ENCODE measurements at places on chromosomes 13 and 19.
A peak's percentile ranks its signal among the peaks of the same experiment; 100 is the strongest.

DNA sequence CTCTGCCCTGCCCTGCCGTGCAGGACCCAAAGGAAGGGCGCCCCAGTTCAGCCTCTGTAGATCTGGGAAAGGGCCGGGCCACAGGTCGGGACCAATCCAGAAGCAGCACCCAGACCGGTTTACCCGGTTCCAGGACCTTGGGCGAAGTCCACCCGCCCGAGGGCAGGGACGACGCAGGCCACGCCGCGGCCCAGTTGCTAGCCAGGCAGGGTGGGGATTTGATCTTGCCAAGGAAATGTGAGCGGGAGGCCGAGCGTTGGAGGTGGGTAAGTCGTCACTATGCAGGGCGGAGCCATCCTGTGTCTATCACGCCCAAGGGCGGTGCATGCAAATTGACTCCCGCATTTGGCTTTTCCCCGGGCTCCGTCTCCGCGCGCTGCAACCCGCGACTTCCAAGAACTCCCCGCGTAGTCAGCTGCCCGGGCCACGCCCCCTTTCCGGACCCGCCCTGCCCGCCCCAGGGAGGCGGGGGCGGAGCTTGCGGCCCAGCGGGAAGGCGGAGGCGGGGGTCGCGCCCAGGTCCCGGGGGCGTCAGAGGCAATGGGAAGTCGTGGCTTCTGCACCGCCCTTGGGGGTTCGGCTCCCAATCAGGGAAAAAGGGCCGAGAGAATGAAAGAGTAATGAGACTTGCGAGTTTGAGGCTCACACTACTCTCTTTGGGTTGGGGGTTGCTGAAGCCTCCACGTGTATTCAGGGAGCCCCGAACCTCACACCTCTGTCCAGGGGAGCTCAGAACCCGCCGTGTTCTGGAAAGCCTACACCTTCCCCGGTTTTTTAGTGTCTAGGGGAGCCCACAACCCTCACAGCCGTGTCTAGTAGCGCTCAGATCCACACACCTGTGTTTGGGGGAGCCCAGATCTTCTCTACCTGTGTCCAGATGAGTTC lies 12.8 kb downstream of the IER2 start:
- no peaks in the 10 kb centered on the region for H3K36me3 ChIP-seq
- peak; percentile 97 for DNase-seq
- H3K4me3 ChIP-seq = peak overlapping the region; percentile 59
- H3K4me1 ChIP-seq = peaks cover 67% of the 10 kb centered on the region

DNA sequence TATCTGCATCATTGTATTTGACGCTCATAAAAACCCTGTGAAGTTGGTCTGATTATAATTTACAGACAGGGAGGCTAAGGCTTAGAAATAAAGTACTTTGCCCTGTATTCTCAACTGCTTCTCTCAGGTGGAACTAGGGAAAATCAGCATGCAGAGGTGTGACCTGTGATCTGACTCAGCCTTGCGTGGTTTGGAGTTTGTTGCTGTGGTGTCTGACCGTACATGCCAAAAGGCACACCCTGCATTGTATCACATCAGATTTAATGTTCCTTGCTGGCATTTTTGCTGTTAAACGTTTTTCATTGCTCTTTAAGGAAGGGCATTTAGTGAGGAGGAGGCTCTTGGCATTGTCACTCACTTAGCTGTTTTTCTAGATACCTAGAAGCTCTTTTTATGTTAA lies 58.8 kb upstream of the C1QTNF9B start:
- H3K4me1 ChIP-seq = peaks cover 10% of the 10 kb centered on the region
- H3K27me3 ChIP-seq = peaks cover 8% of the 10 kb centered on the region

DNA sequence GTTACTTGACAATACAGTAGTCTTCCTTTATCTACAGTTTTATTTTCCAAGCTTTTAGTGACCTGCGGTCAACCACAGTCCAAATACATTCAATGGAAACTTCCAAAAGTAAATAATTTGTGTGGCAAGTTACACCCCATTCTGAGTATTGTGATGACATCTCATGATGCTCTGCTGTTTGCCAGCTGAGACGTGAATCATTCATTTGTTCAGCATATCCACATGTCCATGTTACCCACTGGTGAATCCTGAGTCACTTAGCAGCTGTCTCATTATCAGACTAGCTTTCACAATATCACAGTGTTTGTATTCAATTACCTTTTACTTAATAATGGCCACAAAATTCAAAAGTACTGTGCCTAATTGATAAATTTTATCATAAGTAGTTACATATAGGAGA lies 179.8 kb downstream of the PRR20E start:
- H3K4me3 ChIP-seq = no peak overlapping the region
- H3K4me1 ChIP-seq = no peaks in the 10 kb centered on the region
- no peaks in the 10 kb centered on the region for H3K36me3 ChIP-seq
- no peaks in the 10 kb centered on the region for H3K27me3 ChIP-seq
- no peak overlapping the region for H3K27ac ChIP-seq
- DNase-seq = no peak

GRCh38 chr19:33683881-33684537 lies 62.3 kb downstream of the CHST8 start:
- no peak for DNase-seq
- peaks cover 100% of the 10 kb centered on the region for H3K27me3 ChIP-seq
- H3K4me3 ChIP-seq = no peak overlapping the region
- no peaks in the 10 kb centered on the region for H3K36me3 ChIP-seq

DNA sequence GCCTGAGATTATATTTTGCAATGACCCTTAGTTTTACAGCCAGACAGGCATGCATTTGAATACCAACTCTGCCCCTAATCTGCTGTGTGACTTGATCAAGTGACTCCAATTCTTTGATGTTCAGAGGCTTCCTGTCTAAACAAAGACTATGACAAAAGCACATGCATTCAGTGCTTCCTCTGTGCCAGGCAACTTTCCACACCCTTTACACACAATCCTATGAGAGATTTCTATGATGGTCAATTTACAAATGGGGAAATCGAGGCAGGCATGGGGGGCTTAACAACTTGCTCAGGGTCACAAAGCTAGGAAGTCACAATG lies 3.7 kb upstream of the LYPD3 start:
- no peak overlapping the region for H3K4me3 ChIP-seq
- H3K27ac ChIP-seq = no peak overlapping the region
- H3K4me1 ChIP-seq = peaks cover 7% of the 10 kb centered on the region
- peaks cover 16% of the 10 kb centered on the region for H3K27me3 ChIP-seq
- DNase-seq = no peak
- no peaks in the 10 kb centered on the region for H3K36me3 ChIP-seq

DNA sequence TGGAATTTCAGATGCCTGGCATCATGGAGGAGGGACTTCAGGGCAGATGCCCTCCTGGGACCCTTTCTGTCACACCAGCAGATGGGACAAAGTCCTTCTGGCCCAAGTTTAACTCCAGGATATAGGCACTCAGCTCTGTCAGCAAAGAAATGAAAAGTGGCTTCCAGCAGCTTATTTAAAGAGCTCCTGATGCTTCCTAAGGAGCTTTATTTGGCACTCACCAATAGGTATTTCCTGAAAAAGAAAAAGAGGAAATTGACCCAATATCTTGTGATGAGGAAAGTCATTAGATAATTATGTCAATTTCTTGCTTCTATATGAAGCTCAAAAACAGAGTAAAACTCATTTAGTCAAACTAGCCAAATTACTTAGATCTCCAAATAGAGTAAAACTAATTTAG lies 224.6 kb downstream of the RAP2A start:
- no peaks in the 10 kb centered on the region for H3K27me3 ChIP-seq
- no peaks in the 10 kb centered on the region for H3K36me3 ChIP-seq
- peaks cover 14% of the 10 kb centered on the region for H3K4me1 ChIP-seq
- peak overlapping the region; percentile 11 for H3K27ac ChIP-seq

GRCh38 chr13:21537105-21537504 lies 66.9 kb downstream of the MICU2 start:
- H3K27me3 ChIP-seq = no peaks in the 10 kb centered on the region
- H3K4me3 ChIP-seq = no peak overlapping the region
- no peak for DNase-seq
- no peaks in the 10 kb centered on the region for H3K36me3 ChIP-seq
- H3K27ac ChIP-seq = no peak overlapping the region

- no peaks in the 10 kb centered on the region for H3K36me3 ChIP-seq
- no peak overlapping the region for H3K27ac ChIP-seq
- H3K27me3 ChIP-seq = no peaks in the 10 kb centered on the region
- peaks cover 11% of the 10 kb centered on the region for H3K4me1 ChIP-seq
Observed at GRCh38 chr13:34469196-34469986, 472.7 kb upstream of the NBEA start.

DNA sequence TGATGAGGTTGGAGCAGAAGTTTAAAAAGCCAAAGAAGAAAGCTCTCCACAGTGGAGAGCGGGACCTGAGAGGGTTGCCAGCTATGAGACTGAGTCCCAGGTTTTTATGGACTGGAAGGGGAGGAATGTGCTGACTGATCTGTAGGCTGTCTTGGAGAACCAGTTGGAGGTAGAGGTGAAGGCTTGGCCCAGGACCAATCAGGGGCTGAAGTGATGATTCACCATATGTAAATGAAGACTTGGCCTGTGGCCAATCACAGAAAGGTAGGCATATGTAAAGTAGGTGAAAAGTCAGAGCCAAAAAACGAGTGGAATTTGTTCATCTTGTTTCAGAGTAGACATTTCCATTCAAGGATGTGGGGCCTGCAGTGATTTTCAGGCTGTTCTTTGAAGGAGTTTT lies 17.5 kb upstream of the KBTBD6 start:
- H3K27ac ChIP-seq = no peak overlapping the region
- no peaks in the 10 kb centered on the region for H3K27me3 ChIP-seq
- peaks cover 45% of the 10 kb centered on the region for H3K36me3 ChIP-seq
- no peaks in the 10 kb centered on the region for H3K4me1 ChIP-seq
- no peak for DNase-seq
- no peak overlapping the region for H3K4me3 ChIP-seq

- H3K4me1 ChIP-seq = no peaks in the 10 kb centered on the region
- H3K4me3 ChIP-seq = no peak overlapping the region
- H3K36me3 ChIP-seq = no peaks in the 10 kb centered on the region
- DNase-seq = no peak
- H3K27ac ChIP-seq = no peak overlapping the region
Observed at GRCh38 chr19:28427376-28428083, 785.4 kb downstream of the UQCRFS1 start.

DNA sequence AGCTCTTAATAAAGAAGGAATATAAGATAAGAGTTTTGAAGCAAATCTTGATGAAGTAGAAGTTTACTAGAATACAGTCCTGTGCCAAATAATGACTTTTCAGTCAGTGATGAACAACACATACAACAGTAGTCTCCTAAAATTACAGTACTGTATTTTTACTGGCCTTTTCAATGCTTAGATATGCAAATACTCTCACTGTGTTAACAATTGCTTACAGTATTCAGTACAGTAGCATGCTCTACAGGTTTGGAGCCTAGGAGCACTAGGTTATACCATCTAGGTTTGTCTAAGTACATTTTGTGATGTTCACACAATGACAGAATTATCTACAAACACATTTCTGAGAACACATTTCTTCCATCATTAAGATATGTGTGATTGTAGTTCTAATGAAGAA lies 316.7 kb upstream of the KLHL1 start:
- DNase-seq = no peak
- H3K27me3 ChIP-seq = no peaks in the 10 kb centered on the region
- H3K27ac ChIP-seq = no peak overlapping the region
- H3K4me3 ChIP-seq = no peak overlapping the region
- H3K4me1 ChIP-seq = no peaks in the 10 kb centered on the region

- no peak for DNase-seq
- no peak overlapping the region for H3K27ac ChIP-seq
- no peaks in the 10 kb centered on the region for H3K27me3 ChIP-seq
- no peak overlapping the region for H3K4me3 ChIP-seq
- H3K4me1 ChIP-seq = no peaks in the 10 kb centered on the region
Observed at GRCh38 chr19:51822946-51823345, 28.0 kb downstream of the FPR3 start.

- H3K36me3 ChIP-seq = peaks cover 9% of the 10 kb centered on the region
- H3K4me1 ChIP-seq = peaks cover 21% of the 10 kb centered on the region
- H3K4me3 ChIP-seq = no peak overlapping the region
- no peak overlapping the region for H3K27ac ChIP-seq
Observed at GRCh38 chr19:1280636-1281568, 4.8 kb upstream of the EFNA2 start.

- DNase-seq = no peak
- peaks cover 7% of the 10 kb centered on the region for H3K4me1 ChIP-seq
- H3K36me3 ChIP-seq = no peaks in the 10 kb centered on the region
Observed at GRCh38 chr13:49297338-49297737, 49.6 kb downstream of the CDADC1 start.

DNA sequence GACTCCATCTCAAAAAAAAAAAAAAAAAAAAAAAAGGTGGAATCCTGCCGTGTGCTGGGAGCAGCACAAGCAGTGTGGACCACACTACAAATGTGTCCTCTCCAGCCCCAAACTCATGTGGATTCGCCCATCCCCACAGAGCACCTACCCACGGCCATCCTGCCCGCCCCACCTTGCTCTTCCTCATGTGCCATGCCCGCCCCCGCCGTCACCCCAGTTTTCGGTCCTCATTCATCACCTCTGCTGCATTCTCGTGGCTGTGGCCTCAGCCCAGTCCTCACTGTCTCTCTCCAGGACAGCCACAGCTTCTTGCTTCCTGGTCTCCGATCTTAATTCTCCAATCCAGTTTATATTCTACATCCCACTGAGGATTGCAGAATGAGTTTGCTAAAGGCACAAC lies 80.0 kb upstream of the TM9SF2 start:
- no peaks in the 10 kb centered on the region for H3K36me3 ChIP-seq
- no peak overlapping the region for H3K4me3 ChIP-seq
- peaks cover 6% of the 10 kb centered on the region for H3K4me1 ChIP-seq
- no peak for DNase-seq

GRCh38 chr19:50465986-50466705 lies 10.2 kb upstream of the EMC10 start:
- DNase-seq = no peak
- H3K4me3 ChIP-seq = no peak overlapping the region
- no peak overlapping the region for H3K27ac ChIP-seq
- no peaks in the 10 kb centered on the region for H3K36me3 ChIP-seq

- peaks cover 100% of the 10 kb centered on the region for H3K4me1 ChIP-seq
- H3K4me3 ChIP-seq = peak overlapping the region; percentile 97
- DNase-seq = no peak
- peak overlapping the region; percentile 99 for H3K27ac ChIP-seq
- no peaks in the 10 kb centered on the region for H3K27me3 ChIP-seq
- peaks cover 46% of the 10 kb centered on the region for H3K36me3 ChIP-seq
Observed at GRCh38 chr19:40805258-40805868, 6.4 kb downstream of the EGLN2 start.

DNA sequence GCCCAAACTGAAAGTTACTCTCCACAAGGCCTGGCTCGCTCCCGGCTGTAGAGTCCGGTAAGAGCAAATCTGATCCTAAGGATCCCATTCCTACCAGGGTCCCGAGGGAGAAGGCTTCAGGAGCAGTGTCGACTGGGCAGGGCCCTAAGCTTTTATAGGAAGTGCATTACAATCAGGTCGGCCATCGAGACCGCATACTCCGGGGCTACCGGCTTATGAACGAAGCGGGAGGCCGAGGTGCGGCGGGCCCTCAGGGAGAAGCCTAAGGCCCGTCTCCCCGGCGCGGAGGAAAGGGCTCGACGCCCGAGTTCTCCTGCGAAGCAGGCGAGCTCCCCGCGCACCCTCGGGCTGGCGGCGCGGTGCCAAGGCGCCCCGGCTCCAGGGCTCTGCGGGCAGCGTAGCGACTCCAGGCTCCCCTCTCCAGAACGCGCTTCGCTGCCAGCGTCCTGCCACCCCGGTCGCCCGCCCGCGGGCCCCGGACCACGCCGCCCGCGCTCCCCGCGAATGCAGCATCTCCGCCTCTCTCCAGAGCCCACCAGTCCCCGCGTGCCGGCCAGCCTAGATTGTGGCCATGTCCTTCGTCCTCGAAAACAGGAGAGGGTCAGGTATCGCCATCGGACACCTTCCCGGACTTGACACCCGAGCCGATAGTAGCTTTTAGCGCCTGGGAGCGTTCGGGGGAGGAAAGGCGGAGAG lies 1.4 kb downstream of the EFNB2 start:
- H3K4me1 ChIP-seq = peaks cover 52% of the 10 kb centered on the region
- H3K36me3 ChIP-seq = no peaks in the 10 kb centered on the region
- H3K27ac ChIP-seq = peak overlapping the region; percentile 89
- H3K27me3 ChIP-seq = no peaks in the 10 kb centered on the region

Data from left ventricle myocardium inferior (tissue), 1 donor.